ENCODE measurements at places on chromosomes 11 and 22. TPM values are rescaled to one million over a fixed set of nuclear protein-coding genes. Genes with fewer than 3 reads are reported as not detected.

- no peak for DNase-seq
Measured at GRCh38 chr11:17036666-17037658, 22.7 kb upstream of the PLEKHA7 start.

DNA sequence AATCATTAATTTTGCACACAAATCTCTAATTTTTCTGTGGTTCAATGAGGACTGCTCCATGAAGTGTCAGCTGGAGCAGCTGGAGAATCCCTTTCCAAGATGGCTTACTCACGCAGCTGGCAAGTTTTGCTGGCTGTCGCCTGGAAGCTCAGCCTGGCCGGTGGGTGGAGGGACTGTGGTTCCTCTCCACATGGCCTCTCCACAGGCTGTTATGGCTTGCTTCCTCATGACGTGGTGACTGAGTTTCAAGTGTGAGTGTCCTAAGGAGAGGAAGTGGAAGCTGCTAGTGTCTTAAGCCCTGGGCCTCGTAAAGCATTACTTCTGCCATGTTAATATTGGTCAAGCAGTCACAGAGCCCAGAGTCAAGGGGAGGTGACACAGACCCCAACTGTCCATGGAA is 14.0 kb upstream of the NRIP3 start:
- DNase-seq = peak; percentile 65

GRCh38 chr11:9273376-9274336 is 8.5 kb upstream of the DENND5A start:
- no peak for DNase-seq

DNA sequence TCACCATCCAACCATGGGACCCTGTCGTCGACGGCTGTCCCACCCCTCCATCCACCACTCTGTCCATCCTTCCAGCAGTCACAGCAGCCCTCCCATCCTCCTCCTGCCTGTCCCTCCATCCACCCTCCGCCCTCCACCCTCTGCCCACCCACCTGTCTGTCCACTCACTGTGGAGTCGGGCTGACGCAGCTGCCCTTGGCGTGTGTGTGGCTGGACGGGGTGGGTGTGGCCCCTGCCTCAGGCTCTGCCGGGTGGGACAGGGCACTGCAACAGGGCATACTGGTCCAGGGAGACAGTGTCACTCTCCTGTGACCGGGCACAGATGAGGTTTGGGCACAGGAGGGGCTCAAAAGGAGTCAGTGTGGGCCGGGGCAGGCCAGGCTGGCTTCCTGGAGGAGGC is 1.9 kb downstream of the PKP3 start:
- DNase-seq = no peak

- DNase-seq = no peak
Measured at GRCh38 chr11:35009191-35009943, 92.9 kb downstream of the PDHX start.

DNA sequence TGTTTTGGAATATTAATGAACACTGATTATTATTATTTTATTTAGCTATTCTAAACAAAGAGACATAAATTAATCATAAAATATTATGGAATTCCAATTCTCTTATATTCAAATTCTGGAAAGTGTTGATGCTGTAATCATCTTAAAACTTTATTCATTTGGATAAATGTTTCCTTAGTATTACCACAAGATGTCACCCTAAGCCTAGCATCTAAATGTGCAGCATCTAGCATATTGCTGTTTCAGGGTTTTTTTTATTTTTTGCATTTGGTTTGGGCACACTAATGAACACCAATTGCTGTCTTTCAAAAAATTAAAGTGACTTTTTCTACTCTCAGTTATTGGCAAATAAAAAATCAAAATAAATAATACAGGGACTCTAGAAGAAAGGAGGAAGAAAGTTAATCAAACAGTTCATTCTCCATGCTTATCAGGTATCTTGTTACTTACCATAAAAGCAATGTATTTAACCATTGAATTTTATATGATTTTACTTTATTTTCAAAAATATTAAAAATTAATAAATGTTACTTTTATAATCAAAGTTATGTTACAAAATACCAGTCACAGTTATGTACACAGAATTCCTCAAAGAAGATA is 31.8 kb downstream of the DLG2 start:
- no peak for DNase-seq

DNA sequence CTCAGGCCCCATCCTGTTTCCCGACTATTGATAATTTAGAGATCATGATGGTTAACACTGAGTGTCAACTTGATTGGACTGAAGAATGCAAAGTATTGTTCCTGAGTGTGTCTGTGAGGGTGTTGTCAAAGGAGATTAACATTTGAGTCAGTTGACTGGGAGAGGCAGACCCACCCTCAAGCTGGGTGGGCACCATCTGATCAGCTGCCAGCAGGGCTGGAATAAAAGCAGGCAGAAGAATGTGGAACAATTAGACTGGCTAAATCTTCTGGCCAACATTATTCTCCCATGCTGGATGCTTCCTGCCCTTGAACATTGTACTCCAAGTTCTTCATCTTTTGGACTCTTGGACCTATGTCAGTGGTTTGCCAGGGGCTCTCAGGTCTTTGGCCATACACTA is 1170.0 kb upstream of the CNTN5 start:
- DNase-seq = no peak

GRCh38 chr11:86477495-86478155 is 102.9 kb downstream of the CCDC81 start:
- DNase-seq = no peak

- no peak for DNase-seq
Measured at GRCh38 chr22:34427436-34427835, 507.2 kb upstream of the LARGE1 start.

GRCh38 chr11:68388595-68389198 is 71.9 kb upstream of the PPP6R3 start:
- no peak for DNase-seq

- DNase-seq = peak; percentile 58
Measured at GRCh38 chr11:64313491-64314145, 3.7 kb downstream of the TRMT112 start.

DNA sequence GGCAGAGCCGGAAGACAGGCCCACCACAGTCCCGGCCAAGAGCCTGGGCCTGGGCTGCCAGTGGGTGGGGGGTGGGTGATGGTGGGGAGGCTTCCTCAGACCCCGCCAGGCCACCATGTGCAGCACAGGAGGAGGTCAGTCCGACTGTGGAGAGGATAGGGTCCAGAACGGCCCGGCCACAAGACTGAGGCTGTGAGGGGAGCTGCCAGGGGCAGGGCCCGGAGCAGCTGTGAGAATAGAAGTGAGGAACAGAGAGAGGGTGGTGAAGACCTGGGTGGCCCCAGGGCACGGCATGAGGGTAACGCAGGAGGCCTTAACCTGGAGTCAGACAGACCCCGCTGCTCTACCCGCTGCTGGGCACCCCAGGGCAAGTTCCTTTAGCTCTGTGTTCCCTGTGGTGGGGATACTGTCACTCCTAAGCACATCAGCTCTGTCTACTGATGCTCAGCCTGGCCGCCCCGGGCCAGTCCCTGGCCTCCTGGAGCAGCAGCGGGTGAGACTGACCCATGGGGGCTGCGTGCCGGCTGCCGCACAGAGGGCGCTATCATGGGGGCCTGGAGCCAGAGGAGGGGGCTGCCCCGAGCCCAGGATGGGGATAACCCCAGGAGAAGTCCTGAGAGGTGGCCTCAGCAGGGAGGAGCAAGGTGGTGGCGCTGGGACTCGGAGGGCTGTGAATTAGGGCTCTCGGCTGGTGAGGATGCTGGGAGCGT is 1.7 kb downstream of the FERMT3 start:
- no peak for DNase-seq

- DNase-seq = no peak
Measured at GRCh38 chr11:45850446-45850845, 3.2 kb downstream of the CRY2 start.

DNA sequence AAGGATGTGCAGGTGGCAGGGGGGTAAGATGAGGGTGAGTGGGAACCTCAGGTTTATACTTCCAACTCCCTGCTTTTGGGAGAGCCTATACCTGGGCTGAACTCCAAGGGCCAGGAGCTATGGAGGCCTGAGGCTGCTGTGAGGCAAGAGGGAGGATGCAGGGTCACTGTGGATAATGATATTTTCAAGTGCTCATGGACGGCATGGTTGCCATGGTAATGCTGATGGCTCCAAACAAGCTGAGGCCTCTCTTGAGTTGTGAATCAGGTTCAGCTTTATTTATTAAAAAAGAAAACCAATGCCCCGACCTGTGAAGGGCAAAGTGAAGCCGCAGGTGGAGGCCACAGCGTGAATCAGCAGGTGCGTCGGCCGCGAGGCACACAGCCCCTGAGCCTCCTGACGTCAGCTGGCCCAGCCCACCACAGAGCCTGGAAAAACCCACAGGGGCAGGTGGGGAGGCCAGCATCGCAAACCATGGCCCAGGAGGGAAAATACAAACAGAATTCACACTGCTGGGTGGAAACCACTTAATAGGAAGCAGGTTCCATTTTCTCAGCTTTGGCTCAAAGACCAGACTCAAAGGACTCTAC is 17.4 kb upstream of the CREB3L1 start:
- DNase-seq = no peak

- no peak for DNase-seq
Measured at GRCh38 chr11:134118006-134118405, 49.1 kb downstream of the JAM3 start.

DNA sequence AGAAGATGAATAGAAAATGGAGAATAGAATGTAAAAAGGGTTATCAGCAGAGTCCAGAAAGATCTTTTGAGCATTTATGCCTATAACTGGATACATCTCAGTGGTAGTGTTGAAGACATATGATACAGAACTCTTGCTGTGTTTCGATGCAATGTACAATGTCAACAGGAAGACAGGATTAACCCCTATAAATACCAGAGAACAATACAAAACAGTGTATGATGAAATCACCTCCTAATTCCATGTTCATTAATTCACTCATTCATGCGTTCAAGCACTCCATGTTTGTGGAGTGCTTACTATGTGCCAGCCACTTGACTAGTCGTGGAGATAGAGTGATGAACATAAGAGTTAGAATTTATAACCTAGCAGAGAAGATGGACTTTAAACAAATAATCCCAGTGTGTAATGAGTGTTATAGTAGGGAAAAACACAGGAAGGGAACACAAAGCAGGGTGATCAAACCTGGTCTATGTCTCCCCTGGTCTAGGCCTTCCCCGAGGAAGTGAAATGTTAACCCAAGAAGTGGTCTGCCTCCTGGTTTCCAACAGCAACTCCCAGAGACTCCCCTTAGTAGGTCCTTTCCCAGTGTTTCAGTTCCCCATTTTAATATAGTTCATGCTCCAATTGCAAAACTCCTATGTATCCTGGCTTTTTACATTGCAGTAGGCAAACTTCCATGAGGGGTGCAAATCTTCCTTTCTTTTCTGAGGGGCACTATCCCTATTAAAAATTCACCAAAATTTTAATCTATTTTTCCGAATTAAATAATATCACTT is 9.1 kb upstream of the SESN3 start:
- DNase-seq = no peak

GRCh38 chr11:3189196-3189843 is 24.2 kb upstream of the OSBPL5 start:
- DNase-seq = no peak

DNA sequence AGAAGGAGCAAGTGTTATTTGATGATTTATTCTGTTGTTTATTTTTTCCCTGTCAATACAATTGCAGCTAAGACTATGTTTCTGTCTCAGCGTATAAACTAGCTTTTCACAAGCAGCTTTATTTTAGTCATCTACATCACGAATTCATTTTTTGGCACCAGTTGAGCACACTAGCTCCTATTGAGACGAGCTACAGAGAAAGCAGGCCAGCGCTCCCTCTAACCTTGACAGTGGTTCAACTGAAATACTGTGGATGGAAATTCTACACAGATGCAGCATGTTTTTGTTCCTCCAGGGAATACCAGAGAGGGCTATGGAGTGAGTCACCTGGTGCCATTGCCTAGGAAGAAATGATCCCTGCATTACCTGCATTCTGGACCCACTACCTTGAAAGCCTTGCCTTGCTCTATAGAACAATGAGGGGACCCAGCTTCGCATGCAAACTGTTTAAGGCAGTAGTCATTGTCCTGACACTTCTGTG is 108.2 kb upstream of the ARHGAP42 start:
- DNase-seq = no peak

DNA sequence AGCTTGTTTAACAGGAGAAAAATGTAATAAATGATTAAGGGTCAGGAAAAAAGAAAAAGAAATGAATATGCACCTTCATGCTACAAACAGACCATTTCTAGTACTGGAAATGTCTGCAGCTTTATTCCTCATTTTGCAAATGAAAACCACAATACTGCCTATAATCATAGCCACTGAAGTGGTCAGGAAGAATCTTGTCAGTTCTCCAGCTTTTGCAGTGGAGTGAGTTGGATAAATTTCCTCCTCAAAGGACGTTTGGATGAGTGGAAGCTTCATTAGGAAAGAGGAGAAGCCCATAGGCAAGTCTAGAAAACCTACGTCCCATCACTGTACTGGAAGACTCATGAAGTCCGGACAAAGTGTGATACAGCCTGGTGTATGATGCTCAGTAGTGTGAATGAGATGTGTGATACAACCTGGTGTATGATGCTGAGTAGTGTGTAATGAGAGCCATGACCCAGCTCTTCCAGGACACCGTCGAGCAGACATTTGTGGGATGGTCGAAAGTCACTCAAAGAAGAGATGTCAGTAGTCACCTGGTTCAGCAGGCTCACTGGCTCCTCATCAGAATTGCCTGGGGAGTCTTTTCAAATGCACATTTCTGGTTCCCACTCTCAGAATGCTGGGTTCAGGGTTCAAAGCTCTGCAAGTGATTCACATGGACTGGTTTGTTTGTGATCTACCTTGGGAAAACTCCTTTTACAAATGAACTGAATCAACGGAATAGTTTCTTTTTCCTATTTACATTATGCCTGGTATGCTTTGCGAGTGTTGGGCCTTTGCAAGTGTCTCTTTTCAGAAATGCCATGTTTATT is 101.3 kb downstream of the PDHX start:
- no peak for DNase-seq

DNA sequence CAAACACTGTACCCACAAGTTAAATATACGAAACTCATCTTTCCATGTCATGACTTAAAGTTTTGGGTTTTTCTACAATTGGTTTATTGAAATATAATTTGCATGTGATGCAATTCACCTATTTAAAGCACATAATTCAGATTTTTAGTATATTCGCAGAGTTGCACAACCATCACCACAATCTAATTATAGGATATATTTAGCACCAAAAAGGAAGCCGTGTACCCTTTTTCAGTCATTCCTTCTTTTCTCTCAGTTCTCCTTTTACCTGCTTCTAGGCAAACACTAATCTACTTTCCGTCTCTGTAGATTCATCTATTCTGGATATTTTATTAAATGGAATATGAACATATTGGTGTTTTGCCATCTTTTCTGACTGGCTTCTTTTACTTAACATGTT is 1458.1 kb upstream of the TENM4 start:
- no peak for DNase-seq

- DNase-seq = no peak
Measured at GRCh38 chr22:30647536-30647935, 12.0 kb downstream of the SLC35E4 start.

The CTSW gene
- 0.73 TPM for total RNA-seq

The APOA4 gene
- total RNA-seq = not detected

The CTNND1 gene
- total RNA-seq = 119 TPM

The MIOX gene
- total RNA-seq = not detected

The TBC1D10A gene
- total RNA-seq = 14.6 TPM

The P2RY2 gene
- 2.3 TPM for total RNA-seq

The RIBC2 gene
- total RNA-seq = 2.5 TPM

The CEP126 gene
- total RNA-seq = 25.1 TPM

The PKNOX2 gene
- total RNA-seq = 41.2 TPM

Measured in dorsolateral prefrontal cortex (tissue), 122 donors.